ENCODE measurements at places on chromosomes 7 and 10. TPM values are rescaled to one million over a fixed set of nuclear protein-coding genes. Genes with fewer than 3 reads are reported as not detected.

Gene EIF4H
- total RNA-seq = 343 TPM

Gene ADIRF
- not detected for total RNA-seq

Gene ITIH2
- not detected for total RNA-seq

Gene PTF1A
- total RNA-seq = 0.48 TPM

DNA sequence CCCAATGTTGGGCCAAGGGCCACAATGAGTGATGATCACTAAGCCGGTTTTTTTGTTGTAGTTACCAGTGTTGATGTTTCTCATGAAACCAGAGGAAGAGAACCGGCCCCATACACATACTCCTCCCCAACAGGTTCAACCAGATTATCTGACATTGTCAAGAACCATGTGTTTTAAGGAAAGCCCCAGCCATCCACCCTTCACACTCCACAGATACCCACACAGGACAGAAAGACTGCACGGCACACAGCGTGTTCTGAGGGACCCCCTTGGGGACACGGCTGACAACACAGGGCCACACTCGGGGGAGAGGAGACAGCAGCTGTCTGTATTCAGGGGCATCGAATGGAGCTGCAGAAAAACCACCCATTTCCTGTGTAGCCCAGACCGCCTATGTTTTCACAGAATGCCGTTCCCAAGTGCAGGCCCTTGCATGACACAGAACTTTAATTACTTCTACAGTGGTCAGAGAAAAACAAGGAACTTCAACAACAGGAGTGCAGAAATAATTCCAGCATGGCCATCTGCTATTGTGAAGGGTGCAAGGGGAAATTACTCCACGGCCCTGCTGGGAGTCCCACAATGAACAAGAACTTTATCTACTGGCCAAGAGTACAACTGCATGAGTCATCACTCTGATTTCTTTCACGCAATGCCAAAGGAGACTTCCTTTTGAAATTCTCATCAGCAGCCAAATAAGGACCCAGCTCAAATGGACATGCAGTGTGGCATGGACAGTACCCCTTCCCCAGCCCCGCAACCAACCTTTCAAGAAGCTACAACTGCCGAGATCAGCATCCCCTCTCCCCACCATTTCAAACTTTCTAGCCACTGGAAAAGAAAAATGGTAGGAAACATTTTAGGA is 2.3 kb downstream of the KLF6 start:
- DNase-seq = no peak

- no peak for DNase-seq
Observed at GRCh38 chr10:8617792-8618191, 563.3 kb downstream of the GATA3 start.

GRCh38 chr10:112883360-112884178 is 66.5 kb upstream of the TCF7L2 start:
- no peak for DNase-seq

- no peak for DNase-seq
Observed at GRCh38 chr10:103783681-103784080, 71.7 kb downstream of the SH3PXD2A start.

- DNase-seq = no peak
Observed at GRCh38 chr10:2900530-2900929, 166.8 kb upstream of the PFKP start.

GRCh38 chr10:50393784-50394467 is 142.6 kb upstream of the ASAH2 start:
- no peak for DNase-seq

Measured in H7 (cell line).